ENCODE measurements at places on chromosomes 4 and X.

- peak; percentile 79 for DNase-seq
Observed at GRCh38 chr4:120921456-120922380, 808 bp downstream of the PRDM5 start.

- DNase-seq: no peak
Observed at GRCh38 chr4:15898902-15899301, 39.6 kb downstream of the FGFBP1 start.

GRCh38 chrX:72349190-72349589 lies 43.5 kb upstream of the CITED1 start:
- DNase-seq: no peak

DNA sequence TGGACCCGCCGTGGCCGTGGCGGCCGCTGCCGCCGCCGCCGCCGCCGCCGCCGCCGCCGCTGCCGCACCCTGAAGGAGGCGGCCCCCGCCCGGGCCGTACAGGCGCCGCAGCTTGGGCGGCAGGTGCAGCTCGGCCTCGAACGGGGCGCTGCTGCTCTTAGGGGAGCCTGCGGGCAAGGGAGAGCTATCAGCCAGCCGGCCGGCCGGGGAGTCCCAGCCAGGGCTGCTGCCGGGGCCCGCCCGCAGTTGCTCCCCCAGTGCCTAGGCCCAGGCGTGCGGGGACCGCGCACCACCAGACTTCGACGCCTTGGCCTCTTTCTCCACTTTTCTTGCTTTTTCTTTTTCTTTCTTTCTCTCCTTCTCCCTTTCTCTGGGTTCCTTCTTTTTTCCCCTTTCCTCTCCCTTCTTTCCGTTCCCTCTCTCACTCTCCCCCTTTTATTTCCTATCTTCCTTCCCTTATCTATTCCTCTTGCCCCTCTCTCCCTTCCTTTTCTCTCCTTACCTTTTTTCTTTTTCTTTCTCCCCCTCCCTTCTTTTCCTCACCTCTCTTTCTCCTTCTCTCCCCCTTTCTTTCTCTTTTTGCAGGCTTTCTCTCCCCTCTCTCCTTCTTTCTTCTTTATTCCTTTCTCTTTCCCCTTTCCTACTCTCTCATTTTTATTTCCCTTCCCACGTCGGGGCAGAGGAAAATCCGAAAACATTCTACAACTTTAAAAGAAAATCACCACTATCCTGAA lies 2.0 kb downstream of the ARX start:
- no peak for DNase-seq

DNA sequence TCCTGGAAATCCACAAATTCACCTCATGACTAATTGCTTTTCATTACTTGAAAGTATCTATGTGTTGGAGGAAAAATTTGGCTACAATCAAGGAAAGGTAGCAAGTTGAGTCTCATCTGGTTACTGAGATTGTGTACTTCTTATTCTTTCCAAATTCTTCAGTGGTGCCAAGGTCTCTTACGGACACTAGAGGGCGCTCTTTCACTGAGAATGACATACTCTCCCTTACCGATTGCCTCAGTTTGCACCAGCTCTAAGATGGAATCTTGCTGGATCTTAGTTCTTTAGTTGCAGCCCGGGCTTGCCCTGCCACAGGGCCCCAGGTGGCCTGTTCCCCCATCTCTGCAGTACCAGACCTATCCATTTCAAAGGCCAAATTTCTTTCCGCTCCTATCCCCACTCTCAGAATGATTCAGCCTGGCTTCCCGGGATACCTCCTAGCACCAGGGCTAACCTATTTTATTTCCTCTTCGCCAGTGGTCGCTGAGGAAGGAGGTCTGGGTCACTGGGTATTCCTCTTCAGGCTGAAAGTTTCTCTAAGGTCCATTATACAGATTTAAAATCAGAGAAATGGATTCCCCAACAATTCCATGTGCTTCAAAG lies 24.6 kb upstream of the GPR50 start:
- DNase-seq: peak; percentile 31

DNA sequence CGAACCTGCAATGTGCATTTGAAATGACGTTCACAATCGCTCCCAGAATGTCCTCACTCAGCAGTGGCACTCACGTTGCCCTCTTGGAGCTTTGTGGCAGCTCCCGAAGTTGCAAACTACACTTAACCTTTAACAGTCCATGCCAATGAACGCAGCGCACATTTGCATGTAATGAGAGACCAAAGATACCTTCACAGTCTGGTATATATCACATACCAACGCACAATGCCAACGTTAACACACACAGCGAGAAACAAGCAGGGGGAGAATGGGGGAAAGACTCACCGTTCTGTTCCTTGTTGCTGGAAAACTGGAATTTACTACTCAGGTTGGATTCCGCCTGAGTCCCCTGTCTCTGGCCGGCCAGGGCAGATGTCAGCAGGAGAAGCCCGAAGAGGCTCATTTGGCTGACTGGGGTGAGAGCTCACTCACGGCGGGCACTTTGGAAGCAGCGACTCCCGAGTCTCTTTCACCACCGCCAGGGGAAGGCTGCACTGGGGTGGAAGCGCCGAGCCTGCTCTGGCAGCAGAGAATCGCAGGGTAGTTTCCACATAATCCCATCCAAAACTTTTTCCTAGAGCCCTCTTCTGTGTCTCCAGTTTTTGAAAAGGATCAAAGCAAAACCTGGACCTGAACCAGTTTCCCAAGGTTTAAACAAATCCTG lies 966 bp downstream of the PDGFC start:
- peak; percentile 74 for DNase-seq

- peak; percentile 84 for DNase-seq
Observed at GRCh38 chr4:158535130-158535614, 13.5 kb downstream of the RXFP1 start.

DNA sequence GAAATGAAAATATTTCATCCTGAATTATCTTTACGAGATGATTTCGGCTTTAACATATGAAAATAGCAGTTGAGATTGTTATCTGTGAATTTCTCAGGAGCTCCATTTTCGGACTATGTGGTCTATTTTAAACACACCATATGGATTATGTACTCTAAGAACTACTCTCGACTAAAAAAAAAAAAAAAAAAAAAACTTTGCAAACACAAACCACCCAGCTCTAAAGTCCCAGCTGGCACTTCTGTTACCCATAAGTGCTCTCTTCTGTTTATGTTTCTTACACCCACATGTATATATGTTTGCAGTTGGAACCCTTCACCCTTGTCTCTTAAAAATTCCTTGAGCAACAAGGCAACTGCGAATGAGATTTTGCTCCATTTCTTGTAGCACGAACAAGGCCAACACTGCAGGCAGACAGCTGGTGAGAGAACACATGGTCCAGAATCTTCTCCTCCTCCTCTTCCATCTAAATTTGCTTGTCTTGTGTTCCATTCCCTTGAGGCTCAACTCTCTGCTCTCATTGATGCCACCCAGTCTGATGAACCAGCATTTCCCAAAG lies 172.7 kb upstream of the HCCS start:
- DNase-seq: no peak

DNA sequence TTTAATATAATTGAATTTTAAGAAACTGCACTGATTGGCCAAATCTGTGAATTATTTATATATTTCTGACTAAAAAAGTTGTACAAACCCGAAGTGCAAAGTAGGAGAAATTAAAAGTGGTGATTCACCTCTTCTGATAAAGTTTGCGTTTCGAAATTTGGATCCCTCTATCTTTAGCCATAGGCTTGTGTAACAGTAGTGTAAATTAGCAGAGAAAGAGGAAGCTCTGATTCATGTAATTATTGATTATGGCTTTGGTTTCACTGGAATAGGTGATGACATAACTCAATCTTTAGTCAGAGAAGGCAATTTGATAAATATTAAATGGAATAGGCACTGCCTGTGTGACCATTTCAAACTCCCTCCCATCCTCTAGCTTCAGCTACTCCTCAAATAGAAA lies 717.8 kb upstream of the PCDH7 start:
- DNase-seq: no peak

GRCh38 chr4:106291678-106292077 lies 24.3 kb downstream of the TBCK start:
- DNase-seq: no peak

GRCh38 chrX:39212456-39212855 lies 411.2 kb downstream of the MID1IP1 start:
- no peak for DNase-seq

- no peak for DNase-seq
Observed at GRCh38 chr4:74527049-74527448, 82.1 kb downstream of the AREG start.

GRCh38 chrX:9582956-9583355 lies 118.1 kb downstream of the TBL1X start:
- no peak for DNase-seq

GRCh38 chr4:123469245-123469644 lies 72.7 kb downstream of the SPRY1 start:
- DNase-seq: no peak

GRCh38 chrX:70455366-70456202 lies 10.9 kb downstream of the DLG3 start:
- DNase-seq: no peak

- DNase-seq: peak; percentile 48
Observed at GRCh38 chr4:40216622-40217366, 20.0 kb downstream of the RHOH start.

- DNase-seq: no peak
Observed at GRCh38 chrX:43853225-43853828, 28.9 kb downstream of the MAOB start.

DNA sequence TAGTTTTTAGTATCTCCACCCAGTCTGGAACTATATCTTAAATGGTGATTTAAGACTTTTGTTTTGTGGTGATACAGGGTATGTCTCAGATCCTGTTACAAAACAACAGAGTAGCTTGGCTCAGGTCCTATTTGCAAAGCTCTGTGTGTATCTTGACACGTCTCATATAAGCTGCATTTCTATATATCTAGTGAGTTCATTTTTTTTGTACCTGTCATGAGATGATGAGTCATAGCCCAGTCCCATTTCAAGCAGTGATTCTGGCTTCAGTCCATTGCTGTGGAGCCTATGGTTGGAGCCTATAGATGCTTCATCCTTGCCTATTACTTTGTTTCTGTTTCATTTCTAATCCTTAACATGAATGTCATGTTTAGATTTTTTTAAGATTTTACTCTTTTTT lies 23.0 kb downstream of the GRXCR1 start:
- peak; percentile 25 for DNase-seq

DNA sequence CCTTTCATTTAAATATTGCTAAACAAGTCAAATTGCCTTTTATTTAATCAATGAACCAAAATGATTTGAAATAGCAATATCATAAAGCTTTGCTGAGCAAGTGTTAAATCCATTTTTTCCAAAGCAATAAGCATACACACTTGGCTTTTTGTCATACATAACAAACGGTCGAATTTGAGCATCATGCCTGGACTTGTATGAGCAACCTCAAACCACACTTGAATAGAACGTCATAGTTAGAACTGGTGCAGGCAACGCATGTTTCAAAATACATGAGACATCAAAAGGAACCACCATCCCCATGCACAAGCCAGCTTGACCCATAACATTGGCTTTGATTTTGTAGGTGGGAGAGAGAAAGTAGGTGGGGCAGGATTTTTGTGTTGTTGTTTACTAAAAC lies 812.3 kb upstream of the FRG1 start:
- DNase-seq: no peak

DNA sequence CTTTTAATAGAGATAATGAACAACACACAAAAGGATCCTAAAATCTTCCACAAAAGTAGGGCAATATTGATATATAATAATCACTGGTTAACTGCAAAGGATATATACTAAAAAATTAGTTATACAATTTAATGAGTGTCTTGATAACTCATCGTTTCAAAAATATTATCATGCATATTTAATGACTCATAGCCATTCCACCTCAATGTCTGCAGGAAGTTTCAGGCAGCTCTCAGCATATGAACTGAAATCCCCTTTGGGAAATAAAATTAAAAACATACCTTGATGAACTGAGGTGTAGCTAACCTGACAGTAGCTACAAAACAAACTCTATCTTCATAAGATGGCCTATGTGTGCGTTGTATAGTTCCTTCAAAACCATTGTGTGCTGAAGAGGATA lies 62.9 kb downstream of the TMEM165 start:
- DNase-seq: peak; percentile 31

DNA sequence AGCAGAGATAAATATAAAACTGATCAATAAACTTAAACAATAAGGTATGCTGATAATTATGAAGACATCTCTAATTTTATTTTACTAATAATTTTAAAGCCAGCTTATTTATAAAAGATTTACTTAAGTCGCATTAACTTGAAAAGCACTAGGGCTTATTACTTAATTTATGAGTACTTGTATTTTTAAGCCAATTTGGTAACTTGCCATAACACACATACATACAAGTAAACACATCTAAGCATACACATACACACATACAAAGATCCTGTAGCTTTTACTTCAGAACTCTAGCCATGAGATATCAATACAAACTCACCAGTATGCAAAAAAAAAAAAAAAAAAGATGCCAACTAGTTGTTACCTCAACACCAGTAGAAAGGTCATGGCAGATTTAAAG lies 10.0 kb upstream of the GPR78 start:
- no peak for DNase-seq

DNA sequence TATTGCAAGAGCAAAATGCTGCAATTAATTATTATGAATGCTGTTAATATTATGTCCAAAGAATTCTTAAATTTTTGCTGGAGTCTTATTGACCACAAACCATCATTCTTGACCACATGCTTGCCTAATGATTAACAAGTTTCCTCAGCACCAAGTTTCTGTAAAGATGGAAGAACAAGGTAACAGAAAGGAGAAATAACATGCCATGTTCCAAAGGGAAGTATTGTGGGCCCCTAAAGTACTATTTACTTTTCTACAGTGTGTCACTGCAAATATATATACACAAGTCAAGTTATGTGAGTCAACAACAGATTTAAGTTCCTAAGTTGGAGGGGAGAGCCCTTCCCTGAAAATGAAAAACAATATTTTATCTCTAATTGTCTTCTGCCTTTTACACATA lies 20.6 kb downstream of the FAM47E start:
- DNase-seq: no peak

DNA sequence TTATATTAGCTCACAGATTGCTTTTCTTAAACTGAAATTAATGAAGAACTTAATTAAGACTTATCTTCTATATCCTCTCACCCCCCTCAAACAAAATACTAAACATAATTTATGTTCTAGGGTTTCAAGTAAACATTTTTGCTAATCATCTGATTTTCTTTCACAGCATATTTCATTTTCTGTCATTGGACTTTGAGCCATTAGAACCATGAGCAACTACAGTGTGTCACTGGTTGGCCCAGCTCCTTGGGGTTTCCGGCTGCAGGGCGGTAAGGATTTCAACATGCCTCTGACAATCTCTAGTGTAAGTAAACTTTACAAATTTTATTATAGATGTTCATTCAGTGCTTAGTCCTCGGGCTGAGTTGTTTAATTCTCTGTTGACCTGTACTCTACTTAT lies 3.3 kb downstream of the PDLIM5 start:
- DNase-seq: peak; percentile 49

- no peak for DNase-seq
Observed at GRCh38 chr4:147542229-147542990, 61.5 kb downstream of the EDNRA start.

DNA sequence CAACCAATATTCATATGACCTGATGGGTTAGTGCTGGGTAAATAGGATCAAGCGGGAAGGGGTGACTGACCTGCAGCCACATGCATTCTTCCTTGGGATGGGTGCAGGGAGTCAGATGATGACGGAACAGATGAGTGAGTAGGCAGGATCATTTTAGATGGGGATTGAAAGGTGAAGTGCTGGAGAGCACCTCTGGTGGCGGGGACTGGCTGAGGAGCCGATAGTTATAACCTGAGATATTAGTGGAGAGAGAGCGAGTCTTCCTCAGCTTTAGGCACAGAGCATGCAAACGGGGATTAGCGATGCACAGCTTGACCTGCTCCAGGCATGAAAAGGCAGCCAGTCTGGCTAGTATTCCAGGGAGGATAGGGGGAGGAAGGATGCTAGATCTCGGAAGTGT lies 99.1 kb downstream of the AFF1 start:
- no peak for DNase-seq

GRCh38 chrX:41781500-41781899 lies 57.5 kb downstream of the GPR82 start:
- peak; percentile 16 for DNase-seq

All from fibroblast of skin of right biceps (primary cell).